ENCODE measurements at places on chromosomes 4 and X.

GRCh38 chr4:144376866-144377265 lies 236.3 kb upstream of the GYPA start:
- no peak for DNase-seq

DNA sequence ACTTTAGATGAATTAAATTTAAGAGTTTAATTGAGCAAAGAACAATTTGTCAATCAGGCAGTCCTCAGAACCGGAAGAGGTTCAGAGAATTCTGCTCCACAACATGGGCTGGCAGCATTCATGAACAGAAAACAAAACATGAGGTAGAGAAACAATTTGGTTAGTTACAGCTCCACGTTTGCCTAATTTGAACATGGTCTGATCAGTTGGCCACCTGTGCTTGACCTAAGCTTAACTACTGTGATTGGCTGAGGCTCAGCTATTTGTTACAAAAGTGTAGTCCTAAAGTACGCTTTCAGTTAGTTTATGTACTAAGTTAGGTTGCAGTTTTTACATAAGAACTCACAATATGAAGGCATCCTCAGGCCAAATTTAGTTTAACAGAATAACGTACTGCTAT lies 258.6 kb downstream of the ADAM29 start:
- DNase-seq: no peak

DNA sequence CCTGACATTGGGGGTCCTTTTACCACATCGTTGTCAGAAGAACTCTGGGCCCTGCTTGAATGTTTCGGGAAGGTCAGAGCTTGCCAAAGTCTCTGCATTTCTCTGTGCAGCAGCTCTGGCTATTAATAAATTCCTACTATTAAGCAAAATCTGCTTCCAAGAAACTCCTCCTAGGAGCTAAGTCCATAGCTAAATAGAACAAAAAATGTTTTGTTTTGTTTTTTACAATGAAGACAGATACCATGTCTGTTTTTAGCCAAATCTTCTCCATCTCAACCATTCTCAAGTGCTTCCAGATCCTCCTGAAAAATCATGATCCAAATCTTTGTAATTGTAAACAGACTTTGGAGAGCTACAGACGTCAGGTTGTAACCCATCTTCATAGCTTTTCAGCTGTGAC lies 161.6 kb downstream of the SPATA18 start:
- DNase-seq: no peak

- no peak for DNase-seq
Measured at GRCh38 chr4:18405054-18405453, 383.5 kb upstream of the LCORL start.

GRCh38 chr4:82629238-82630000 lies 67.6 kb upstream of the TMEM150C start:
- DNase-seq: no peak

- no peak for DNase-seq
Measured at GRCh38 chr4:132823419-132823818, 325.7 kb upstream of the PCDH10 start.

DNA sequence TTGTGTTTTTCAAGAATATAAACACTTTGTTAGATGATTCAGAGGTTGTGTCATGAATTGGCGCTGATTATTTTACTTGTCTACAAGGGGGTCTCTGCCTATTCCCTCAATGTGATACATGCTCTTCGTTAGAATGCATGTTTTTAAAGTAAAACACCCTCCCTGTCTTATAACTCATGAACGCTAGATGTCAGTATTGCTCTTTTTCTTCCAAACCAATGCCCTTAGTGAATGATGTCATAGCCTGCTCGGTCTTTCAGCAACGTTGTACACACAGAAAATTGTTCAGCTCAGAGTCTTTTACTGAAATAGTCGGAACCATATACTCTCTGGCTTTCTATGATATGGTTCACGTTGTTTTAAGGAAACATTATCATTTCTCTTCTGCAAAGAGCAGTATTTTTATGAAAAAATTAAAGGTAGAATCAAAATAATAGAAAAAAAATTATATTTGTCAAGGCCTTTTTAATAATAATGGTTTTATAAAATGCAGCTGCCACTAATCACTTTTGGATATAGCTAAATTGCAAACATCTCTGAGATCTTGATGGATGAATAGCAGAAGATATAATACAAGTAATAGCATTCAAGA lies 292.9 kb downstream of the TLL1 start:
- peak; percentile 94 for DNase-seq

GRCh38 chr4:14368391-14368790 lies 633.9 kb upstream of the CPEB2 start:
- DNase-seq: peak; percentile 73

GRCh38 chr4:150540959-150541360 lies 41.0 kb upstream of the MAB21L2 start:
- no peak for DNase-seq

DNA sequence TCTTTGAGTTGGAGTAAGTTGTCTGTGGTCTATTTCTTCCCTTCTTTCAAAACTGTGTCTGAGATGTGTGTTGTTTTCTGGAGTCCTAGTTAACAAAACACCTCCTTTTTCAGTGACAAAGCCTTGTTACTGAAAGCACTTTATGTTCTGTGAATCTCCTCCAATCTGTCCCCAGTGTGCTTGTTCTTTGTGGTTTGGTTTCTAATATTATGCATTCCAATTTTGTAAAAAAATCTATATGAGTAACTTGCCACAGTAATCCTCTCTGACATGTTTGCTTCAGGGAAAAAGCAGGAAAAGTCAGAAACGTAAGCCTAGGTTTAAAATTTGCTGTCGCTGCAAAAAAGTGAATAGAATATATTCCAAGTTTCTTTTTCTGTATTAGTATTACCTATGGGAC lies 12.4 kb downstream of the PRRG1 start:
- DNase-seq: no peak

GRCh38 chr4:7785017-7785416 lies 154.6 kb downstream of the AFAP1 start:
- no peak for DNase-seq

- DNase-seq: peak; percentile 3
Measured at GRCh38 chrX:19804151-19804550, 83.2 kb downstream of the SH3KBP1 start.

DNA sequence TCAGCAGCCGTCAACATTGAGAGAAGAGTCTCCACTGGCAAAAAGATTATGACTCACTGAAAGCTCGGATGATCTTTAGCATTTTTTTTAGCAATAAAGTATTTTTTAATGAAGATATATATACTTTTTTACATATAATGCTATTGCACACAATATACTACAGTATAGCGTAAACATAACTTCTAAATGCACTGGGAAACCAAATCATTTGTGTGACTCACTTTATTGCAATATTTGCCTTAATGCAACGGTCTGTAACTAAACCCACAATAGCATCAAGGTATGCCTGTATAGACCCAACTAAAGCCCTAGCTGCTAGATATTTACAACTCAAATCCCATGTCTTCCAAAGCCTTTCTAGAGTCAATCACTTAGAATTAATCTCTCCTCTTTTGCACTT lies 52.3 kb upstream of the EDNRA start:
- no peak for DNase-seq

DNA sequence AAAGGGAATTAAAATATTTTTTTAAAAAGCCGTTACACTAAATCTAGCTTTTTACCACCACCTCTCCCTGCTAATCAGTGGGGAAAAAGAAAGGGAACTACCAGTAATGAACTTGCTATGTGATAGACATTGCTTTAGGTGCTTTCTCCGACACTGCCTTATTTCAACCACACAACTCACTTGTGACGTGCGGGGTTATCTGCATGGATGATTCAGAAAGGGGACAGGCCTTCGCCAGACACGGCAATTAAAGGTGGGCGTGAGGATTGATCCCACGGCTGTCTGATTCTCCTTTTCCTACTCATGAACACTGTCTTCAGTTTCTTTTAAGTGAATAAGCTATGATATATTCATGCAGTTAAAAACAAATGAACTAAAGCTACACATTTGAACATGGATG lies 882 bp upstream of the CXCR3 start:
- no peak for DNase-seq

DNA sequence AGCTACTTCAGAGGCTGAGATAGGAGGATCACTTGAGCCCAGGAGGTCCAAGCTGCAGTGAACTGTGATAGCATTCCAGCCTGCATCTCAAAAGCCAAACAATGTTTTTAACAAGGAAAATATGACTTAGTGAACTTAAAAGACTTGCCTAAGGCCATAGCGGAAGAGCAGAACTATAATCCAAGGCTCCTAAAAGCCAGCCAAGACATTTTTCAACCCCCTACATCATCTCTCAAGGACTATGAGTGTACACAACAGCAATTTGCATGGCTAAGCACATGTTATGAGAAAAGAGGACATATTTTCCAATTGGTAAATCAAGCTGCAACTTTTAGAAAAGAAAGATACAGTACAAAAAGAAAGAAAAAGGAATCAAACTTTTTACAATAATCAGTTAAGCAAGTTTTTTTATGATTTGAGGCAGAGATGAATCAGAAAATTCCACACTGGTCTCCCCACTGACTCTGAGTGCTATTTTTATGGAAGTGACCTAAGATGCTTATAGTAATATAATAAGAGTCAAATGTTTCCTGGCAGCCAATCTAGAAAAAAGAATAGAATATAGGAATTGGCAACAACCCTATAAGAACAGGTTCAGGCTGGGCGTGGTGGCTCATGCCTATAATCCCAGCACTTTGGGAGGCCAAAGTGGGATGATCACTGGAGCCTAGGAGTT lies 9.8 kb upstream of the ACOT9 start:
- no peak for DNase-seq

DNA sequence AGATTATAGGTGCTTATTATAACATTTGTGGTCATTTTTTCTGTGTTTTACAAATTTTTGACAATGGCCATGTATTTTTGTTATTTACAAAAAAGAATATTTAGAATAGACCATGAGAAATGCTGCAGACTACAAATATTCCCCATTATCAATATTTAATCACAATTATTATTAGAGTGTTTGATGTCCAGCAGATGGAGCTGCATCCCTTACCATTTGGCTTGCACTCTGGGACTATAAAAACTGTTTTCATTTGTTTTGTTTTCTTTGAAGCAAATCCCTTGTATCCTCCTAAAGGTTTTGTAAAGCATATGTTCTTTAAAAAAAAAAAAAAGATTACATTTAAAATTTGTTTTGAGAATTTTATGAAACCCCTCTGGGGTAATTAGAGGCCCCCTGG lies 85.6 kb upstream of the CXorf66 start:
- DNase-seq: peak; percentile 12

- peak; percentile 79 for DNase-seq
Measured at GRCh38 chr4:94621491-94622080, 136.2 kb upstream of the BMPR1B start.

GRCh38 chr4:180909279-180909678 lies 1333.9 kb upstream of the TENM3 start:
- no peak for DNase-seq

DNA sequence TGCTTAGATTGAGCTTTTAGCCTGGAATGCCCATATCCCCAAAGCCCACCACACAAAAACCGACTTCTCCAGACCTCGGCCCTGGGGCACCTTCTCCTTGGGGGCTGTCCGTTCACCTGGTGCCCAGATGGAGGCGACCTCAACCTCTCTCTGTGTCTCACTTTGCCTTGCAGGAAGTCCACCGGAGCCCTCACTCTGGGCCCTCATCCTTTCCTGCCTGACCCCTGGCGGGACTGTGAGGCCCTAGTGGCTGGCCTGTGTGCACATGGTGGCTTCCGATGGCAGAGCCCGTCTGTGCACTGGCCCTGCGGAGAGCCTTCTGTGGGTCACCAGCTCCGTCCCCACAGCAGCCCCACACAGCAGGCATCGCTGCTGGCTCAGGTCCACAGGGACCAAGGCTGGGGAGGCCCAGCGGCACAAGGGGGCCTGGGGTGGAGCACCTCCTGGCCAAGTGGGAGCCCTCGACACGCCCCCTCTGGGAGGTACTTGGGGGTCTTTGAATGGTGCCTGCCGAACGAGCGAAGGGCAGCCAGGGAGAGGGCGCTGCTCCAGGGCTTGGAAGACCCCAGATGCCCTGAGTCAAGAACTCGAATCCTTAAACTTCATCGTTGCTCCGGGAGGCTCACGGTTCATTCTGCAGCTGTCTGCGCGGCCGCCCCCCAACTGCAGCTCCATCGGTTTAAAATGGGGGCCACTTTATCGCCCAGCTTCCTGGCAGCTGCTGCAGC lies 97.2 kb upstream of the ADRA2C start:
- DNase-seq: no peak

- DNase-seq: no peak
Measured at GRCh38 chr4:89438102-89438831, 130.7 kb upstream of the GPRIN3 start.

Measured in brain (organoid and tissue), 16 donors.